ENCODE measurements at places on chromosomes 12 and 14. TPM values are rescaled to one million over a fixed set of nuclear protein-coding genes. Genes with fewer than 3 reads are reported as not detected.

DNA sequence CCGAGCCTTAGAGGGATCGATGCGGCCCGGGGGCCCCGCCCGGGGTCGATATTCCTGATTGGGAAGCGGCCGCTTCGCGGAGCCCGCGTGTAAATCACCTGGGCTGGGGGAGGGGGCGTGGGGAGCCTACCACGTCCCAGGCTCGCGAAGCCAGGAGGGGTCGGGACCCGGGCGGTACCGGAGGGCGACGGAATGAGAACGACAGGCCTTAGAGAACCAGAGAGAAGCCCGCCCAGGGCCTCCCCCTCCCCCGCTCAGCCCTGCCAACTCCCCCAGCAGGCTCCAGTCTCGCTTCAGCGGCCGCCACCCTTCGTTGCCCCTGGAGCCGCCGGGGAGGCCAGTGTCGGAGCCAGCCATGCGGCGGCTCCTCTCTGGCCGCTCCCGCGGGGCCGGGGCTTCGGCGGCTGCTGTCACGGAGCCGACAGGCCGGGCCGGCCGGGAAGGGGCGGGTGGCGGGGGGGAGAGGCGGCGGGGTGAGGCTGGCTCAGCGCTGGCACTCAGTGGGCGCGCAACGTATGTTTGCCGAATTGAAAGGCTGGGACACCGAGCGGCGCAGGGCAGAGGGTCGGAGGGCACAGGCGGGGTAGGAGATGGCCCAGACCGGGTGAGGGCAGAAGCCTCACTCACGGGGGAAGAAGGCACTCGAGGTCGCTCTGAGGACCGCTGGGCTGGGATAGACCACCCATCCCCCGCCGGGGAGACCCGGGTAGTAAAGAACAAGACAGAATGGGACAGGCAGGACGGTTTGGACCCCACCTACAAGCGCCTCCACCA, 1.4 kb upstream of the DNAJC22 start:
- DNase-seq: peak; percentile 59

The GCH1 gene
- 19.2 TPM for total RNA-seq

GRCh38 chr12:44519931-44520330, 356.2 kb downstream of the NELL2 start:
- DNase-seq: no peak

DNA sequence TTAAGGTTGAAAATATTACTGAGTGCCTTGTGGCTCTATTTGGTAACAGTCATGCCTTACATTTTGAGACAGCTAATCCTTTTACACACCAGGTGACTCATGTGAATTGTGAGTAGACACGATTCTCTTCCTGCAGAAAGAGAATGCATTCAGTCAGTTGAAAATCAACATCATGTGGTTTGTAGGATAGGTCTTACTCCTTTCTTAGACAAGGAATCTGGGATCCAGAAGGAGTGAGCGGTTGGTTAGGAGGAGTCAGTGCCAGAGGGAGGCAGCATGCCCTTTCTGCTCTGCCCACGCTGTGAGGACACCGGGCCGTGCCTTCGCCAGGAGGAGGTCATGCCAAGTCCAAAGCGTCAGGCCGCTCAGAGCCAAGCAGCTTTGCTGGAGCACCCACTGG, 47.6 kb downstream of the TRAF3 start:
- DNase-seq: no peak

DNA sequence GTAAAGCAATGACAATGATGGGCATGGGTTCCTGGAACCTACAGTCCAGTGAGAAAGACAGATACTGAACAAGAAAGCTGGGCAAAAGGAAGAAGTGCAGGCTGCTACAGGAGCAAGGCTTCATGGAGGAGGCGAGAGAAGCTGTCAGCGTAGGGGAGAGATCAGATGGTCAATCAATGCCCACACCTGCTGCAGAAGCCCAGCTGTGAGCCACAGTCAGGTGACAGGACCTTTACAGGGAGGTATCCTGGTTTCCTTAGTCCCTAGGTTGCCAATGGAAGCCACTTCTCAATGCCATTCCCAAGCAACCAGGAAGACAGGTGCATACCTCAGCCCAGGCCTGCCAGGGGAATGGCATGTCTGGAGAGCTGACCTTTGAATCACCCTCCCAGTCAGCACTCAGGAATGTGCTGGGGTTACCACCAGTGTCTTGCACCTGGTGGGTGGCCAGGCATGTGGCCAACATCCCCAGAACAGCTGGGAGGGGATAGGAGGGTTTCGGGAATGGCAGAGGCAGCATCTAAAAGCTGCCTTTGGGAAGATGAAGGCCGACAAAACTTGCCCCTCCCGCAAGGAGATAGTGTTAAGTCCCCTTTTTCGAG, 170.3 kb downstream of the TTC7B start:
- peak; percentile 42 for DNase-seq

The TMEM233 gene
- total RNA-seq: 0.80 TPM

DNA sequence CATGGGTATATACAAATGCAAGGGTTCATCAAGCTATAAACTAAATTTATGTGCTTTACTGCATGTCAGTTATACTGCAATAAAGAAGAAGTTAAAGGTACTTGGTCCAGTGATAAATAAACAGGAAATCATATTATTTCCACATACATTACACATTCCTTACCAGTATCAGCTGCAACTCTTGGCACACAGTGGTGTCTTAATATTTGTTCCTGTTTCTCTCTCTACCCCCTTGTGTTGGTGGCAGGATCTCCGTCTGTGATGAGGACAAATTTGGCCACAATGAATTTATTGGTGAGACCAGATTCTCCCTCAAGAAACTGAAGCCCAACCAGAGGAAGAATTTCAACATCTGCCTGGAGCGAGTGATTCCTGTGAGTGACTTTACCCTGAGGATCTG, 19.2 kb upstream of the OAS1 start:
- no peak for DNase-seq

The METTL17 gene
- total RNA-seq: 59.6 TPM

The SIX6 gene
- total RNA-seq: not detected

- DNase-seq: peak; percentile 91
Measured at GRCh38 chr12:83015390-83016217, 328.9 kb downstream of the TMTC2 start.

The PRKCH gene
- 126 TPM for total RNA-seq

GRCh38 chr12:69459477-69459876, 10.7 kb upstream of the FRS2 start:
- DNase-seq: no peak

The P2RX2 gene
- total RNA-seq: 3.4 TPM

The PMEL gene
- total RNA-seq: 0.43 TPM

The LALBA gene
- not detected for total RNA-seq

The BEGAIN gene
- total RNA-seq: 1.6 TPM

DNA sequence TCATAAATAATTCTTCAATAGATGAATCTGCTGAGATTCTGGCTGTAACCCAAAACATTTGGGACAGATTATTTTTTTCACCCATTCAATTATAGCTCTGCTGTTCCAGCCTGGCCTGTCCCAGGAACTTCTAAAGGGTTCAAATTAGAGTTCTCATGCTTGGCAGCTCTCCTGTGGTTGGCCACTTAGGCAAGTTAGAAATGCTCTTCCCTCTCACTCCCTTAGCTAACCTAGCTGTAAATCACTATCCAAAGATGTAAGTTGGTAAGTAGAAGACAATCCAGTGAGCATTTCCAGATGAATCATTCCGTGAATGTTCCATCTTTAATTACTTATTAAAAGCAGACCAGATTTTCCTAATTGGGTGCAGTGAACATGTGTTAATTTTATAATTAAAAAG, 760.4 kb upstream of the TBX3 start:
- no peak for DNase-seq

- DNase-seq: no peak
Measured at GRCh38 chr12:49138999-49139398, 7.8 kb upstream of the TUBA1B start.

DNA sequence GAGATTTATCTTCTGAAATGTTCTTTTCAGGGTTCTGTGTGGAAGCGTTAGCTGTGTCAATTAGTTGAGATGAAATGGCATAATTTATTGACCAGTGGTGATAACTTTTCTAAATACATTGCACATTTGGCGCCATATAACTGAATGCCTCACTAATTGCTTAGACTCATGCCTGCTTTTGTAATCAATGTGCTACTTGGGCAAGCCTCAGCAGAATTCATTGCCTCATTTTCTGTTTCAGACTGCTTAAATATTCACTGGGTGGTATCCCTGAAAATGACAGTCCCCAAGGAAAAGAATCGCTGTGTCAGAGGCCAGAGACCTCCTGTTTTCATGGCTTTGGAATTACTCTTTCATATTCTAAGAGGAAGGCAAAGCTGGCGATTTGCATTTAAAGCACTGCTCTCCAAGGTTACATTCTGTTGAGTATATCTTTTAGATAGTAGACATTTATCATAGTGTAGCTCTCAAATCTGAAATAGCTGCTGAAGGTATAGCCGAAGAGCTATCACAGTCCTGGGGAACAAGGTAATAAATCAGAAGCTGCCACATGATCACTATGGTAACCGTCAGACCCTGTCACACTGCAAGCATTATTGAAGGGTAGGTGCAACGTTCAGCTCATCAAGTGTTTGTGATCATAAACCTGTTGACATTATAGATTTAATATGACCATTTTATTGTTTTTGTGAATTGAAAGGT, 297.3 kb upstream of the E2F7 start:
- no peak for DNase-seq

The FAM186B gene
- 0.80 TPM for total RNA-seq
